ENCODE measurements at places on chromosomes 5 and 9. TPM values are rescaled to one million over a fixed set of nuclear protein-coding genes. Genes with fewer than 3 reads are reported as not detected.
A peak's percentile ranks its signal among the peaks of the same experiment; 100 is the strongest.

RIMOC1 gene
- 5.0 TPM for total RNA-seq

FBP2 gene
- total RNA-seq = 12.1 TPM

CETN3 gene
- total RNA-seq = 1.4 TPM

GRCh38 chr5:120446068-120446492 lies 18.0 kb upstream of the PRR16 start:
- no peaks in the 10 kb centered on the region for H3K36me3 ChIP-seq
- H3K27me3 ChIP-seq = no peaks in the 10 kb centered on the region
- DNase-seq = no peak
- H3K4me3 ChIP-seq = no peak overlapping the region

DNA sequence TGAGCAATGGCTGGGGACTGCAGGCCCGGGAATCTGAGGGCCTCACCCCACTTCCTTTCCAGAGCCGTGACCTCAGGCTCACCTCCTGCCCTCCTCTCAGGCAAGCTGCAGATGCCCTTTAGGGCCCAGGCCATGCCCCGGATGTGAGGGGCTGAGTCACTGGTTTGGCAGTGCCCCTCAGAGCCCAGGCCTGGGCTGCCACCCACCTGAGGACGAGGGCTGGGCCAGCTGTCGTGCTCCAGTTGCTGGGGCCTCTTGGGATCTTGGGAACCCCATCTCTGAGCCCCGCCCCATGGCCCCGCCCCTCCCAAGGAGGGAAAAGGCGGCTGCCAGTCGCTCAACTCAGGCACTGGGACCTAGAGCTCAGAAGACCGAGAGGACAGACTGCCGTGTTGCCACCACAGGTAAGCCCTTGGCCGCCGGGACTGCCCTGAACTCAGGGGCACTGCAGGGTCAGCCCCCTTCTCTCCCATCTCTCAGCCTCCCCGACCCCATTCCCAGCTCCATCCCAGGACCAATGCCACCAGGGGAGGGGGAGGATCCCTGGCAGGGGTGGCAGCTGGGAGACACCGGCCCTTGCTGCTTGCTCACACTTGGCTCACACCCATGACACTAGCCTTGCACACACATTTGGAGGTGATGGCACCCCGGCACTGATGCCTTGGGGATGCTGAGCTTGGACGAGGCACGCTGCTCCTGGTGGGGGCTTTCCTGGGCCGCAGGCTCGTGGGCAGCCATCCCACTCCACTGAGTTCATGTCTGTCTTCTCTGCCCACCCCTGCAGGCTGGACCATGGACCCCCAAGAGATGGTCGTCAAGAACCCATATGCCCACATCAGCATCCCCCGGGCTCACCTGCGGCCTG lies at the start of gene CYSRT1:
Gene CYSRT1 (plus strand): TSS at position 345 of the 865 bp plus-strand sequence. CDS start 448 bp downstream, at position 793.
- peaks cover 21% of the 10 kb centered on the region for H3K4me1 ChIP-seq
- no peaks in the 10 kb centered on the region for H3K36me3 ChIP-seq
- H3K4me3 ChIP-seq = peak within 1 kb of the TSS; percentile 90
- peak within 1 kb of the TSS; percentile 93 for H3K27ac ChIP-seq

DNA sequence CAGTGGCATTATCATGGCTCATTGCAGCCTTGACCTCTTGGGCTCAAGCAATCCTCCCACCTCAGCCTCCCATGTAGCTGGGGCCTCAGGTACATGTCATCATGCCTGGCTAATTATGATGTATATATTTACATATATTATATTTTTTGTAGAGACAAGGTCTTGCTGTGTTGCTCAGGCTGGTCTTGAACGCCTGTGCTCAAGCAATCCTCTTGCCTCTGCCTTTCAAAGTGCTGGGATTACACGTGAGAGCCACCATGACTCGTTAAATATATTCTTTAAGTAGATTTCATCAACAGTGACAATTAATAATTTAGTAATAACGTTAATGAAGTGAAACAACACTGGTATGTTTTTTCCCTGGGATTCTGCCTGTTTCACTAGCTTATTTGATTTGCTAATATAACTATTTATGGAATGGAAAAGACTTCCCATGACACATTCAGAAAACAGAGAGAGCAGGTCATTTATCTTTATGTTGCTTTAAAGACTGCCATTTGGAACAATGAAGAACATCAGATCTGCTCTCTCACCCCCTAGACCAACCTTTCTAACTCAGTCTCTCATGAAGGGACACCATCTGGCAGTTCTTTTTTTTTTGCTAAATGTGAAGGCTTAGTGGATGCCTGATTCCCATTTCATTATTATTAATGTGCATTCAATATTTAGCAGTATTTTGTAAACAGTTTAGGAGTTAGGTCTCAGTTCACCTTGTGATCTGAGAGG lies 295.6 kb downstream of the KIF4B start:
- H3K36me3 ChIP-seq = no peaks in the 10 kb centered on the region
- no peak for DNase-seq
- no peaks in the 10 kb centered on the region for H3K27me3 ChIP-seq
- H3K4me3 ChIP-seq = no peak overlapping the region
- no peak overlapping the region for H3K27ac ChIP-seq
- no peaks in the 10 kb centered on the region for H3K4me1 ChIP-seq

GRCh38 chr9:128072144-128073021 lies 4.4 kb downstream of the SLC25A25 start:
- peak; percentile 67 for DNase-seq
- no peaks in the 10 kb centered on the region for H3K27me3 ChIP-seq
- H3K4me1 ChIP-seq = peaks cover 43% of the 10 kb centered on the region
- no peak overlapping the region for H3K4me3 ChIP-seq
- peak overlapping the region; percentile 71 for H3K27ac ChIP-seq

GRCh38 chr5:149489605-149490037 lies 61.6 kb downstream of the CSNK1A1 start:
- H3K36me3 ChIP-seq = peaks cover 4% of the 10 kb centered on the region
- H3K27ac ChIP-seq = peak overlapping the region; percentile 87
- no peak overlapping the region for H3K4me3 ChIP-seq
- DNase-seq = no peak
- peaks cover 66% of the 10 kb centered on the region for H3K4me1 ChIP-seq

- no peak for DNase-seq
- H3K4me3 ChIP-seq = no peak overlapping the region
- H3K27me3 ChIP-seq = peaks cover 4% of the 10 kb centered on the region
- H3K36me3 ChIP-seq = no peaks in the 10 kb centered on the region
Observed at GRCh38 chr5:15496886-15497285, 3.1 kb upstream of the FBXL7 start.

DNA sequence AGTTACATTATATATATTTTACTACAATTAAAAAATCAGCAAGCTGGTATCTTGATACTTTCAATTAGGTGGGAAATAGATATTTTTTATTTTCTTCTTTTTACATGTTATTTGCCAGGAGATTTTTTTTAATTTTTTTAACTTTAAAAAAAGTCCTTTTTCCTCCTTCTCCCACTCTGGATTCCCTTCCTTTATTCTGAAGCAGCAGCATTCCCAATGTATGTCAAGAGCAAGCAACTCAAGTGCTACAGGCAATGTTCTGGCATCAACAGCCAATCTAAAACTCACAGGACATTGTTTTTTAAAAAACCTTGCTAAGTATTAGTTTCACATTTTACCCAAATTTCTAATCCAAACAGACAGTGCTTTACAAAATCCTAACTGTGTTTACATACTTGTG lies 41.4 kb downstream of the GOLPH3 start:
- no peaks in the 10 kb centered on the region for H3K36me3 ChIP-seq
- H3K27ac ChIP-seq = peak overlapping the region; percentile 26
- no peak for DNase-seq
- no peak overlapping the region for H3K4me3 ChIP-seq
- H3K27me3 ChIP-seq = no peaks in the 10 kb centered on the region
- peaks cover 32% of the 10 kb centered on the region for H3K4me1 ChIP-seq

Measured in gastrocnemius medialis (tissue), 4 donors.